ENCODE measurements at places on chromosomes 2 and 18.

DNA sequence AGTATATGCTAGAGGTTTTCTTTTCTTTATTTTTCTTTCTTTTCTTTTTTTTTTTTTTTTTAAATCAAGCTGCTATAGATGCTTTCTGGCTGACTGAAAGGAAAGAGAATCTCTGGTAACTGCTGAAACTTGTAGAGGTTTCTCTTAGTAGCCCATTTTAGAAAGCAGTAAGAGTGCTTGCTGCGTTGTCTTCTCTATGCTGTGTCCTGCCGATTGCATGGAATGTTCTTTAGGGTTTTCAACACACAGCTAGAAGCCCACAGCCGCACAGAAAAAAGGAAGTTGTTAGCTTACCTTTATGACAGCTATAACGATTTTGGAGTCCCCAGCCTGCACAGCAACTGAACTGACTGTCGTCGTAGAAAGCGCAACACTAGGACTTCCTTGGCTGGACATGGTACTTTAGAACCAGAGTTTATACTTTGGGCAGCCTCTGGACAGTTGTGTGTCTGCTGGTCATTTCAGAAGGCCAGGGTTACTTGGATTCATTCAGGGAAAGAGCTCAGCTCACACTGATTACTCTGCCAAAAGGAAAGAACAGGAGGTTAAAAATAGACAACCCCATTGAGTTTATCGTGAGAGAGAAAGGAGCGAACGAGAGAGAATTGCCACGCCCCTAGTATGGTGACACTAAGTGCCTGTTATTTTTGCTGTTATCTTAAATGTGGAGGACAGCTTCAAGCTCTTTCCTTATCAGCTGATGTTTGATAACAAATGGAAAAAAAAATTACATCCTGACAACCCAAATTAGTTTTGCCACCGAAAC is at the start of gene CCDC141:
Gene CCDC141 (minus strand): TSS at position 592 of the 766 bp plus-strand sequence. CDS start 196 bp downstream, at position 396.
- peak; percentile 8 for DNase-seq

DNA sequence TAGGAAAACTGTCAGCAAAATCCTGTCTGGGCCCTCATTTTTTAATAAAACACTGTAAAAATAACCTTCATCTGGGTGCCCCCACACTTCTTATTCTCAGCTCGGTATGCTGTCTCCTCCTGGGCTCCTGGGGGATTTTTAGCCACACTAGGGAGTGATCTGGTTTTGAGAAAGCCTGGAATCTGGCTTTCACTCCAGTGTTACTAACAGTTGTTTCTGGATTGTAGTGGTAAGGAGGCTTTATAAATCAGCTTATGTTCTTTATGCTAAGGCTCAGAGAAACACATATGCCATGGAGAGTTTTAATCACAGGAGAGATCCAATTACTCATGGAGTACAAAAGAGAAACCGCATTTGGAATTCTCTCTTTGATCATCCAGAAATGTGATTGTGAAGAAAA is 744.3 kb upstream of the SOX11 start:
- DNase-seq = no peak

GRCh38 chr2:283996-284794 is 3.7 kb downstream of the ALKAL2 start:
- DNase-seq = no peak

- no peak for DNase-seq
Measured at GRCh38 chr2:60520151-60520876, 33.1 kb downstream of the BCL11A start.

GRCh38 chr2:215283221-215283620 is 28.6 kb upstream of the ATIC start:
- DNase-seq = no peak

DNA sequence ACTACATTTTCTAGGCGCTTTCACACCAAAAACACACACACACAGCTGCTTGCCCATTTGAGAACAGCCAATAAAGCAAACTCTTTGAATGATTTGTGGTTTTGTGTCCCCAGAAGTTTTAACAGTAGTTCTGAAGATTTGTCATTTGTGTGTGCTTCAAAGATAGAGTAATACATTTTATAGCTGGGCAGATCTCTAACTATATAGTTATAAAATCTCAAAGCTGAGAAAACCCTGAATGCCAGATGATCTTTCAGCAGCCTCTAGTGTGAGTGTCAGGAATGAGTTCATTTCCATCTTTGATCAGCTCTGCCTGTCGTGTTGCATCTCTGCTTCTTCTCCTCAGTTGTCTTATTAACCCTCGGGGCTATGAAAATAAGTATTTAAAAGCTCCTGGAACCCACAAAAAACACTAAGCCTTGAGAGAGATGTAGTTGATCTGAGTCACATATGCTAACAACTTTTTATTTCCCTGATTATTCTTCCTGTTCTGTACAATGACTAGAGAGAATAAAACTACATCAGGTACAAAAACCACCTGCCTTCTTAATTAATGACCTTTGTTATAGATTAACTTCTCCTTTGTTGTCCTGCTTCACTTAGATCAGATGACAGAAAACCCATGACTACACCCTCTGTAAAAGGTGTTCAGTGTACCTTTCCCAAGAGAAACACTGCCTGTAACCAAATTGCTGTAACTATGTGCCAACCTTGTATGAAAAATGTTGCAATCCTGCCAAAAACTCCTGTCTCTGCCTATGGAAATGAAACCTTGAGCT is 30.0 kb upstream of the SLC3A1 start:
- no peak for DNase-seq
